ENCODE measurements at places on chromosomes 12 and 14.

- DNase-seq = no peak
Observed at GRCh38 chr12:16281157-16281556, 3.7 kb upstream of the SLC15A5 start.

GRCh38 chr12:42039176-42039575 lies 105.5 kb downstream of the GXYLT1 start:
- DNase-seq = no peak

- DNase-seq = no peak
Observed at GRCh38 chr12:15227004-15227679, 5.9 kb upstream of the RERG start.

DNA sequence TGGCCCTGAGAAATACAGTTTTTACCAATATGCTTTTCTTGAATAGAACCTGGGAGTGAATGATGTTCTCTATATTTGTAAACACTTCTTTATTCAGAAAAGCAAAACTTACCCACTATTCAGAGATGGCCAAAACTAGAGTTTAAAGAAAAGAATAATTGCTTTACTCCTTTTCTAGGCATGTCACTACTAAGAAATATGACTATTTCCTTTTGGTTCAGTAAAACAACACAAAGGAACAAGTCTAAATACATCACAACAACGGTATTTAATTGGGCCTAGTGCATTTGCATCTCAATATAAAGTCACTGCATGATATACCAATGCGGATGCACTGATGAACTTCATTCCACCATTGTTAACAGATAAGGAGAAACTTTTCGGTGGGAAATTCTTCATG lies 207.5 kb downstream of the FOXN3 start:
- no peak for DNase-seq

DNA sequence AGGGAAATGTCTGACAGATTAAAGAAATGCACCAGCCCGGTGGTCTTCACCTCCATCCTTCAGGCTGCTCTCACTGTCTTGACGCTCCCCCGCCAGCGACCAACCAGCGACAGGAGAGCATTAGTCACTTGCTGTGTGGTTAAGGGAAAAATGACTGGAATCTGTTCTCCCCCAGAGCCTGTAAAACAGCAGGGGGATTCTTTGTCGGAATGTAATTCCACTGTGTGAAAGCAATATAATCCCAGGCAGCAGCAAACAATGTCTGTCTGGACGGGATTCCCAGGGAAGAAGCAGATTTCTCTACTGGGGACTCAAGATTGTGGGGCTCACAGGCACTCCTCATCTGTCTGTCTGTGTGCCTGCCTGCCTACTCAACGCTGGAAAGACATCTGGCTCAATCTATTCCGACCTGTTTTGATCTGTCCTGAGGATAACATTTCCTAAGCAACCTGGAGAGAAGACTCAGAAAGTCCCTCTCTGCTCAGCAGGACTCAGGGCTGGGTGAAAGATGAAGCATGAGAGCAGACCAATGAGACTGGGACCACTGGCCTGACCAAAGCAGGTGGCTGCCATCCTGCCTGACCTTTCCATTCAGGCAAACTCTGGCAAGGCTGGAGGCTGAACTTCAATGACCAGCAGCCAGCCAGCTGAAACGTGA lies 54.6 kb downstream of the NUAK1 start:
- DNase-seq = no peak

GRCh38 chr14:53461858-53462257 lies 308.7 kb upstream of the DDHD1 start:
- peak; percentile 13 for DNase-seq
